ENCODE measurements at places on chromosomes 3 and 15.

DNA sequence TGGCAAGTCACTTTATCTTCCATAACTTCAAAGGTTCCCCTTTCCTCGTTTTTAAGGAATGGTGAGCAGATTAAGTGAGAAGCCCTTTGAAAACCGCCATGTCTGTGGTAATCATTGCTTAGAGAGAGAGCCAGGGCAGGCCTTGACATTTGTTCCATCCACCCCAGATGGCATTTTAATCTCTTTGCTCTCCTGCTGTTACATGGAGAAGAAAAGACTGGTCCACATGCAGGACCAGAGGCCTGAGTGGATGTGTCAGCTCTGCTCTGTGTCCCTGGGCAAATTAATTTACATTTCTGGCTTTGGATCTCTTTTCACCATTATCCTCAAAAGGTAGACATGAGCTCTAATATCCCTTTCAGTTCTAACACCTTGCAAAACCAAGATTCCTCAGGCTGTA, 157.3 kb upstream of the LPP start:
- no peak for DNase-seq

DNA sequence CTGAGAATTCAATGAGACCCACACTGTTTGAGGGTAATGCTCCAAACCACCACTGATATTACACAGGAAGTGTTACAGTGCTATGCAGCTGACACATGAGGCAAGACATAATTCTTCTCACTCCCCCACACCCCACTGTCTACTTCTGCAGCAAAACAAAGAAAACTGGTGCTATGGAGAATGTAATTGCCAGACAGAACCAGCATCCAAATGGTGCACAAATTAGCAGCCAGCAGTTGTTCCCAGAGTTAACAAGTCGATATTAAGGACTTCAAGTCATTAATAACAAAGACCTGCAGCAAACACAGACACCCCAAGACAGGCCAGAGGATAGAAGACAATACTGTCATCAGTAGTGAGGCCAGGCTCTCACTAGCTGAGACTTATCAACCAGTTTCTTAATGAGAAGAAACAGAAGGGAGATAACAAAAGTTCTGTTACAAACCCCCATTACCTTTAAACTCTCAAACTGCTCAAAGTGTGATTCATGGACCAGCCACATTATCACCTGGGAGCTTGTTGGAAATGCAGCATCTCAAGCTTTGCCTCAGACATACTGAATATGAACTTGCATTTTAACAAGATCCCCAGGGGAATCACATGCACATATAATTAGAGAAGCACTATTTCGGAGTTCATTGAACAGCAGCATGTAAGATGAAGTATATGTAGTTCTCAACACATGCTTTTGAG, 58.7 kb upstream of the FNDC3B start:
- no peak for DNase-seq

GRCh38 chr15:99423186-99424130, 142.3 kb upstream of the MEF2A start:
- no peak for DNase-seq

DNA sequence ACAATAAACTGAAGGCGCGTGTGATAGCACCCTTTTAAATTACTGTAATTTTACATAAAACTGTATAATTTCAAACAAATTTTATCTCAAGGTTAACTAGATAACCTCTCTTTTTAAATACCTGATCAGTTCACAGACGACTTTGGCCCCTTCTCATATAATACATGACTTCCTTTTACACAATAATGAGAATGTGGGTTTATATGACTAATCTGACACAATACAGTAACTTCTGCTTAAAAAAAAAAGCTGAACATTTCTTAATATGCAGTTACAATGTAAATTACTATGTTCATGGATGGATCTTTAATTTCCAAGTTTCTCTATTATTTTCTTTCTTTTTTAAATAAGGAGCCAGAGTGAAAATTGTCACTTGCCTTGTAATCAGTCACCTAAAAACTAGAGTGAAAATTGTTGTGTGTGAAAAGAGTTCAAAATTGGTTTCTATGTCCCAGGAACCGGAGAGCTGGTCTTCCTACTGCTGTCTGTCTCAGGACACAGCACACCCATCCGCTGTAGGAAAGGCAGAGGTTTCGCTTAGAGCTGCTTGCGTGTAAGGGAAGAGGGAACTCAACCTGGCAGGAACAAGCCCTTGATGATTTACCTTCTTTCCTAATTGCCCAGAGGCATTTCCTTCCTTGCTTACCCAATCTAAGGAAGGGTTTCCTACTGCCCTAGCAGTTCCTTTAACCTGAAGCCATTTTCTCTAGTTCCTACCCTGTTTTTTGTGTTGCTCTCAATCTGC, 33.3 kb downstream of the PLD1 start:
- no peak for DNase-seq

GRCh38 chr3:150740733-150741496, 22.1 kb downstream of the SIAH2 start:
- DNase-seq = no peak

GRCh38 chr3:52099001-52099401, 42.6 kb upstream of the DUSP7 start:
- DNase-seq = no peak

- no peak for DNase-seq
Measured at GRCh38 chr15:80211976-80212375, 40.0 kb downstream of the CTXND1 start.
